ENCODE measurements at places on chromosomes 16 and 17.
A peak's percentile ranks its signal among the peaks of the same experiment; 100 is the strongest.

DNA sequence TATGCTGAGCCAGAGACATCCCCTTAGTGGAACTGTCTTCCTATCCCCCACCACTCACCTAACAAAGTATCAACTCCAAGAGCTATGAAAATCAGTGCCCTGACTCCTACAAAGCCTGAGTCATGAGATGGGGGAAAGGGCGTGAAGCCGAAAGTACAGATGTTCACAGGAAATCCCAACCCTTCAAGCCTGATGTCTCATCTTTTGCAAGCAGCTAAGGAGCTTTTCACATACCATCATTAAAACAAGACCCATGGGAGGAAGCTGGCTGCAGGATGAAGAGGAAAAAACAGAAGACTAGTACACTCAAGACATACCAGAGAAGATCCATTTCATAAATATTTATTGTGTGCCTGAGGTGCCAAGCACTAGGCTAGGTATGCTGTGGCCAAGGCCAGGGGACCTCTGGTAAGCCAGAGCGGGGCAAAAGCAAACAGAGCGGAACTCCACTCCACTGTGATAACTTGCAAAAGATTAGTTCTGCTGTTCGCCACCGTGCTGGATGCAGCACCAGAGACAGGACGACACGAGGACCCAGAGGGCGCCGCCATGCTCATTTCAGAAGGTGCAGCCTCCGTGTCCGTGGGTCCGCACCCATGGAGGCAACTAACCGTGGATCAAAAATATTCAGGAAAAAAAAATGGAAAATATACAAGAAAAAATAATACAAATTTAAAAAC is 4.5 kb upstream of the MNT start:
- DNase-seq, result no peak

DNA sequence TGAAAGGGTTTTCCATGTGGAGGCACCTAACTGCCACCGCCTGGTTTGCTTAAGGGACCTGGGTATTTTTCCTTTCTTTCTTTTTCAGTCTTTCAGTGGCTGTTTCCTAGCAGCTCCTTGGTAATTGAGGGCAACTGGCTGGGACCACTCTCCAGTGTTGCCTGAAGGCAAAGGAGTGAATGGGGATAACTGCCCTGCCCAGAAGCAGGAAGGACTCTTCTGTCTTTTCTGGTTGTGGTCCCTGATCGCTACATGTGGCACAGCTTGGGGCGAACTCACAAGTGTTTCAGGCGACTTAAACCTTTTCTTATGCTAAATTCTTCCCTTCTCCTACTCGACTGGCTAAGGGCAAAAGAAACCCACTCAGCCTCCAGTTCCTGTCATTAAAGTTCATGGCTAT is 10.1 kb upstream of the TMEM98 start:
- DNase-seq, result no peak

DNA sequence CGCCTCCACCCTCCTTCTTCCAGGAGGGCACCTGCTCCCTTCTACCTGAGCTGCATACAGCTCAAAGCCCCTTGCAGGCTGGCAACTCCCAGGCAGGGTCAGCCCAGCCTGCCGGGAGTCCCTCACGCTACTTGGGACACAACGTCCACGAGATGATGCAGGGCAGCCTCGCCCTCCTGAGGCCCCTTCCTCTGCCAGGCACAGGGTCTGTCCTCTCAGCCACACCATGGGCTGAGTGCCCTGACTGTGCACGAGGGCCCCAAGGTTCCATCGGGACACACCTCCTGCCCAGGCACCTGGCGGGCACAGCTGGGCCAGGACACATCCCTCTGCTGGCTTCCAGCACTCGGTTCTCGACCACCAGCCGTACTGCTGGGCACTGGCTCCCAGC is 30.9 kb upstream of the ZC3H18 start:
- DNase-seq, result no peak

DNA sequence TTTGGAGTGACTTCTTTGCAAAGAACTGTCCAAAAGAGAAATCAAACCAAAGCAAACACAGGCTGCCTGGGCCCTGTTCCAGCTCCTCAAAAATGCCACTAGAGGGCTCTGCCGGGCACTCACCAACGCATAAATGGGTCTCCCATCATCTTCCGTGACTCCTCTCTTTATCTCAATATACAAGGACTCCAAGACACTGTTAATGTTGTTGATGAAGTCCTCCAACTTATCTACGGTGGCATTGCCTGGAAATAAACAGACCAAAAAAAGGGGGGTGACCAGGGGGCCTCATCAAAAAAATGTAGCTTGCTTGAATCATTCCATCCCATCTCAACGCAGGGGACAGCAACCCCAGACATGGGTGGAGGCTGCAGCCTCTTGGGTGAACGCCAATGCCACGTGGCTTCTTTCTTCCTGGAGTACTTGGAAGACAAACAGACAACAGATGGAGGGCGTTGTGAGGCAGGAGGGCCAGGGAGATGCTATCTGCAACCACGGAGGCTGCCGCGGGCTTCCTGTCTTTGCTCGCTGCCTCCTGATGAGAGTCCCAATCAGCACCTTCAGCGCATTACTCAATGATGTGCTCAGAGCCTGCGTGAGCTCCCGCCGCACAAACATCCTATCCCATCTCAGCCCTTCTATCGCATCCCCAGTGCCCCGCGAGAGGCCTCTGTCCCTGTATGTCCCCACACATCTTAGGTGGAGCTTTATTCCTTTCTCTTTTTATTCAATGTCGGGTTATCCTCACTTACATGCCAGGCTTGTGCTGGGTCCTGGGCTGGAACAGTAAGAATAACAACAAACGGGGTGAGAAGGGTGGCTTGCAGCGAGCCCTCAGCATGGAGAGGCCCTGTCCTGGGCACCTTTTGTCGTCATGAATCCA is 32.0 kb downstream of the KDM8 start:
- DNase-seq, result peak; percentile 79

All from stimulated activated CD4-positive, alpha-beta T cell treated with anti-CD3 and anti-CD28 coated beads, TNF-alpha, amount 100 ng/mL, for 24 hours (primary cell).